ENCODE measurements at places on chromosomes 13 and 19. TPM values are rescaled to one million over a fixed set of nuclear protein-coding genes. Genes with fewer than 3 reads are reported as not detected.

ZNF480 gene
- total RNA-seq = 17.7 TPM

NOTCH3 gene
- total RNA-seq = 23.9 TPM

AP1M2 gene
- total RNA-seq = 36.9 TPM

CD177 gene
- total RNA-seq = 0.09 TPM

FFAR2 gene
- total RNA-seq = 0.04 TPM

GARIN5A gene
- total RNA-seq = 1.7 TPM

ZNF527 gene
- total RNA-seq = 3.7 TPM
